ENCODE measurements at places on chromosomes 11 and 22. TPM values are rescaled to one million over a fixed set of nuclear protein-coding genes. Genes with fewer than 3 reads are reported as not detected.

The CHRM1 gene
- not detected for total RNA-seq

DNA sequence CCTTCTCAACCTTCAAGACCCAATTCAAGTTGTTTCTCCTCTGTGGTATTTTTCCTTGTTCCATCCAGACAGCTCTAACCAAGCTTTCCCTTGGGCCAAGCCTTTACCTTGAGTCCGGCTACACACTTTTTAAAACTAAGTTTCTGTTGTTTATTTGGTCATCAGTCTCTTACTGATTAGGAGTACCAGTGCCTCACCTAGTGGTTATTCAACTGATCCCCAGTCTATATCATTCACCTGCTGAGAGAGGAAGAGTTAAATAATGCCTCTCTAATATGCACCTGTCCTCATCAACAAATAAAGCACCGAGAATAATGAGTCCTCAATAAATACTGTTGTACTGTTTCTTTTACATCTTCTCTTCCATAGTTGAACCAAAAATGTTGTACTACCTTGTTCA lies 160.8 kb downstream of the MSANTD4 start:
- H3K27me3 ChIP-seq = no peaks in the 10 kb centered on the region
- no peak overlapping the region for H3K27ac ChIP-seq
- no peaks in the 10 kb centered on the region for H3K4me1 ChIP-seq
- no peaks in the 10 kb centered on the region for H3K36me3 ChIP-seq
- H3K4me3 ChIP-seq = no peak overlapping the region
- no peak for DNase-seq

The XKR3 gene
- total RNA-seq = 0.23 TPM

- peaks cover 60% of the 10 kb centered on the region for H3K4me1 ChIP-seq
- H3K27ac ChIP-seq = no peak overlapping the region
- H3K36me3 ChIP-seq = no peaks in the 10 kb centered on the region
- no peak overlapping the region for H3K4me3 ChIP-seq
These were observed 3.0 kb downstream of the SSTR3 start for GRCh38 chr22:37209140-37209845.

The MMP26 gene
- not detected for total RNA-seq

GRCh38 chr11:61754534-61755482 lies 2.4 kb downstream of the MYRF start:
- no peak overlapping the region for H3K4me3 ChIP-seq
- H3K27ac ChIP-seq = no peak overlapping the region
- peaks cover 27% of the 10 kb centered on the region for H3K4me1 ChIP-seq
- no peaks in the 10 kb centered on the region for H3K36me3 ChIP-seq

- DNase-seq = peak; percentile 10
- H3K4me3 ChIP-seq = peak overlapping the region; percentile 97
- H3K27ac ChIP-seq = peak overlapping the region; percentile 96
- no peaks in the 10 kb centered on the region for H3K27me3 ChIP-seq
- peaks cover 42% of the 10 kb centered on the region for H3K4me1 ChIP-seq
These were observed 471 bp downstream of the RNF185 start for GRCh38 chr22:31160328-31160978.

- H3K27me3 ChIP-seq = peaks cover 8% of the 10 kb centered on the region
- H3K27ac ChIP-seq = no peak overlapping the region
- H3K4me3 ChIP-seq = no peak overlapping the region
These were observed 142.1 kb upstream of the B3GAT1 start for GRCh38 chr11:134554106-134554505.

DNA sequence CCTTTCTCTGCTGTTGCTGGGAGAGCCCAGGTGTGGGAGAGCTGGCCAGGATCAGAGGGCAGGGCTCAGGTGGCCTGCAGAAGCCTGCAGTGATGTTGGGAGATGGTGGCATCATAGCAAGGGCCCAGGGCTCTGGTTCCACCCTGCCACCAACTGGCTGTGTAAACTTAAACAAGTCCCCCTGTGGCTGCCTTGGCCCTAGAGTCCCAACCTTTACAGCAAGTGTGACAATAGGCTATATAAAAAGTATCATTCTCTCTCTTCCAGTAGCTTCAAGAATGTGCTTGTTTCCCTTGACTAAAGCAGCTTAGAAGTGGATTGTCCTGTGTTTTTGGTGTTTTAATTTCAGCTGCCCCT lies 201.8 kb upstream of the E2F8 start:
- peak overlapping the region; percentile 9 for H3K27ac ChIP-seq

GRCh38 chr22:38290347-38290746 lies 17.5 kb upstream of the TMEM184B start:
- DNase-seq = no peak
- no peak overlapping the region for H3K27ac ChIP-seq
- H3K36me3 ChIP-seq = no peaks in the 10 kb centered on the region
- H3K4me3 ChIP-seq = no peak overlapping the region
